ENCODE measurements at places on chromosomes 11 and 22.

GRCh38 chr22:30626413-30626812 is 9.2 kb upstream of the SLC35E4 start:
- no peak for DNase-seq

DNA sequence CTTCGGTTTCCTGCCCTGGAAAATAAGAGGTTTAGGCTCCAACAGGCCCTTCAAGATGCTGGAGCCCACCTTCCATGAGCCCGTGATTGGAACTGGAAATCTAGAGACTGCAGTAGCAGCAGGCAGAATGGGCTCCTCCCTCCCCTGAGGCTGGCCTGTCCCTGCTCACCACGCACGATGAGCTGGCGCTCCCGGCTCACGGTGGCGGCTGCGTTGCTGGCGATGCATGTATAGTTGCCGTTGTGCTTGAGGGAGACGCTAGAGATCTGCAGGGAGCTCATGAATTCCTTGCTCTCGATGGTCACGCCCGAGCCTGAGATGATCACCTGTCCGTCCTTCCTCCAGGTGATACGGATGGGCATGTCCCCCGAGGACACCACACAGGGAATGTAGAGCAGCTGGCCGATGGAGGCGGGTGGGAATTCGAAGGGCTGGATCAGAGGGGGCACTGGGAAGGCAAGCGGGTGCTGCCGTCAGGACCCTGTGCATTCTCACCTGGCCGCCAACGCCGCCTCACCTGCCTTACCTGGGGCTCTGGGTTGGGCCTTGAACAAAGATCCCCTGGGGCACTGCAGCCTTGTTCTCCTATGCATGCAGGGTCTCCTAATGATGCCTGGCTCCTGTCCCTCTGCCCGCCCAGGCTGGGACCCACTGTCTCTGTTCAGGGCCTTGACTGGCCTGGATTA is 177.8 kb downstream of the CEP164 start:
- no peak for DNase-seq

DNA sequence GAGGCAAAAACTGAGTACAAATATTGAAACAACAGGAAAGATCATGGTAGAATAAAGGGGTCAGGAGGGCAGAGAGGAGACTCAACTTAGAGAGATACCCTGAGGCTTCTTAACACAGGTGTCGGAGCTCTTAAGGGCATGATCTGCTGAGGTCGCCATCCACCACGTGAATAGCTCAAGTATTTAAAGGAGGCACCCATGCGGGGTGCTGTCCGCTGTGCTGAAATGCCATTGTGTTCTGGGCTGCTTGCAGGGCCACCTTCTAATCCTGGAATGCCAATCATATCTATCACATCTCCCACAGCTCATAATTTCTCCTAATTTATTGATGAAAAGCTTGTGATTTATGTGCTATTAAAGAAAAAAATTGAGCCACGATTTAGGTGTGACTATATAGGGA is 90.2 kb downstream of the SEZ6L start:
- no peak for DNase-seq

DNA sequence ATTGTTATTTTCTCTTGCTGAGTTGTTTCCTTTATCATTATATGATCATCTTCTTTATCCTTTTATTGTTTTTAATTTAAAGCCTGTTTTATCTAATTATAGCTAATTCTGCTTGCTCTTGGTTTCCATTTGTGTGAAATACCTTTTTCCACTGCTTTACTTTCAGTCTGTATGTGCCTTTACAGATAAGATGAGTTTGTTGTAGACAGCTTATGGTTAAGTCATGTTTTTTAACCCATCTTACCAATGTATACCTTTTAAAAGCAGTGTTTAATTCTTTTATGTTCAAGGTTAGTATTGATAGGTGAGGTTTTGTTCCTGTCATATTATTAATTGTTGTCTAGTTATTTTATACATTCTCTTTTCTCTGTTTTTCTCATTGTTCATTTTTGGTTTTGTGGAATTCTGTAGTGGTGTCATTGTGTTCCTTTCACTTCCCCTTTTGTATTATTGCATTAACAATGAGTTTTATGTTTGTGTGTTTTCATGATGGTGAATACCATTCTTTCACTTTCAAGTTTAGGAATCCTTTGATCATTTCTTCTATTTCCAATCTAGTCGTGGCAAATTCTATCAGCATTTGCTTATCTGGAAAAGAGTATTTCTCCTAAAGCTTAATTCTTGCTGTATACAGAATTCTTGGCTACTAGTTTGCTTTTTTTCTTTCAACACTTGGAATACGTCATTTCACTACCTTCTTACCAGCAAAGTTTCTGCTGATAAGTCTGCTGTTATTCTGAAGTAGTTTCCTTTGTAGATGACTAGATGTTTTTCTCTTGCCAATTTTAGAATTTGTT is 21.8 kb downstream of the OR5AN1 start:
- DNase-seq, result no peak

GRCh38 chr11:112759418-112759817 is 201.8 kb upstream of the NCAM1 start:
- no peak for DNase-seq

GRCh38 chr11:3808861-3809623 is 682 bp downstream of the PGAP2 start:
- no peak for DNase-seq

GRCh38 chr11:130439160-130439519 is 9.3 kb upstream of the ADAMTS15 start:
- no peak for DNase-seq

GRCh38 chr11:71440021-71440755 is 8.0 kb downstream of the DHCR7 start:
- DNase-seq, result no peak

DNA sequence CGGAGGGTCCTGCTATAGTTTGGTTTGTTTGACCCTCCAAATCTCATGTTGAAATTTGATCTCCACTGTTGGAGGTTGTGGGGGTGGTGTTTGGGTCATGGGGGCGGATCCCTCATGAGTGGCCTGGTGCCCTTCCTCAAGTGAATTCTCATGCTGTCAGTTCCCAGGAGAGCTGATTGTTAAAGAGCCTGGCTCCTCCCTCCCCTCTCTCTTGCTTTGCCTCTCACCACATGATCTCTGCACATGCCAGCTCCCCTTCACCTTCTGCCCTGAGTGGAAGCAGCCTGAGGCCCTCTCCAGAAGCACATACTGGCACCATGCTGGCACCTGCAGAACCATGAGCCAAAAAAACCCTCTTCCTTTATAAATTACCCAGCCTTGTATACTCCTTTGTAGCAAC is 7.1 kb downstream of the TSPAN18 start:
- DNase-seq, result no peak

DNA sequence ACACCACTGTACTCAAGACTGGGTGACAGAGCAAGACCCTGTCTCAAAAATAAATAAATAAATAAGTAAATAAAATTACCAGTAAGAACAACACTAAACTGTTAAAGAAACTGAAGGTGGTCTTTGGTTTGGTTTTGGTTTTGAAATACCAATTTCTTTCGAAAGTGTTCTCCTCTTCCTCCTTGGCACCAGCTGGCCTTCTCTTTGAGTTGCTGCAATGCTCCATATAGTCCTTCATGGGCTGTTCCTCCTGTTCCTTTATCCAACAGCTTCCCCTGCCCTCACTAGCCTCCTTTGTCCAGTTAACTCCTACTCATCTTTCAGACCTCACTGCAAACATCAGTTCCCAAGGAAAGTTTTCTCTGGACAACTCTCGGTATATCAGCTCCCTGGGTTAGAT is 5.0 kb upstream of the UVRAG start:
- no peak for DNase-seq

DNA sequence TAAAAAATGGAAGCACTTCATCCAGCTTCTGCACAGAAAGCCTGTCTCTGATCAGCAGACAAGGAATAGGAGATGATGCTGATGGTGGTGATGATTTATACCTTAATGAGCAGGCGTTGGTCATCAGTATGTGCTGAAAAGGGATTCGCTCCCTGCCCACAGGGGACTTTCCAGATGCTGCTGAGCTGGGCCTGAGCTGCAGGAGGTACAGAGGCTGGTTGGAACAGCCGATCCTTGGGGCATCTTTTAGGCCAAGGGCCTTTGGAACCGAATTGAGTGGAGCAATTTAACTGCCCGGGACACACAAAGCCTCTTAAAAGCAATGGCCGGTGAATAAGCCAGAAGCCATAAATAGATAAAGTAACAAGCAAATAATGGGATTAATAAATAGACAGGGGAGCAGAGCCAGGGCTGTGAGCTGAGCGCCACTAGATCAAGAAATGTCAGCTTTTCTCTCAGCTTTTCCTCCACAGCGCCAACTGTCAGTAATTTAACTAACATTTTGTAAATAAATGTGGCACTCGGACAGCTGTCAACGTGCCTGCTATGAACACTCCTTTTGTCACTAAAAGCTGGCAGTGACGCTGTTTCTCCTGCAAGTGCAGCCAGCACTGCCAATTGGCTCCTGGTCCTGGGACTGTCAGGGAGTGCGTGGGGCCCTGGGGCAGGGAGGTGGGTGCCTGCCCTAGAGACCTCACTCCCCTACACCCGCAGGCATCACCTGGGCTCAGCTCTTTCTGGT is 562.3 kb downstream of the NTM start:
- no peak for DNase-seq
